Stimulated activated naive CD4-positive, alpha-beta T cell treated with Interleukin-2 at 50 U/mL for 16 hours (primary cell): ENCODE measurements at places on chromosomes 2 and 18.

GRCh38 chr2:196939371-196939770 lies 12.9 kb upstream of the PGAP1 start:
- no peak for DNase-seq

DNA sequence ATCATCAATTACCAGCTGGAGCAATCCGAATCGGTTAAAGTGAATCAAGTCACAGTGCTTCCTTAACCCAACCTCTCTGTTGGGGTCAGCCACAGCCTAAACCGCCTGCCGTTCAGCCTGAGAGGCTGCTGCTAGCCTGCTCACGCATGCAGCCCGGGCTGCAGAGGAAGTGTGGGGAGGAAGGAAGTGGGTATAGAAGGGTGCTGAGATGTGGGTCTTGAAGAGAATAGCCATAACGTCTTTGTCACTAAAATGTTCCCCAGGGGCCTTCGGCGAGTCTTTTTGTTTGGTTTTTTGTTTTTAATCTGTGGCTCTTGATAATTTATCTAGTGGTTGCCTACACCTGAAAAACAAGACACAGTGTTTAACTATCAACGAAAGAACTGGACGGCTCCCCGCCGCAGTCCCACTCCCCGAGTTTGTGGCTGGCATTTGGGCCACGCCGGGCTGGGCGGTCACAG lies 496 bp upstream of the ITGA4 start:
- DNase-seq = peak; percentile 50

- no peak for DNase-seq
These were observed 74.2 kb upstream of the SERTAD2 start for GRCh38 chr2:64727843-64728463.

- DNase-seq = no peak
These were observed 157.0 kb upstream of the RND3 start for GRCh38 chr2:150644298-150645067.

DNA sequence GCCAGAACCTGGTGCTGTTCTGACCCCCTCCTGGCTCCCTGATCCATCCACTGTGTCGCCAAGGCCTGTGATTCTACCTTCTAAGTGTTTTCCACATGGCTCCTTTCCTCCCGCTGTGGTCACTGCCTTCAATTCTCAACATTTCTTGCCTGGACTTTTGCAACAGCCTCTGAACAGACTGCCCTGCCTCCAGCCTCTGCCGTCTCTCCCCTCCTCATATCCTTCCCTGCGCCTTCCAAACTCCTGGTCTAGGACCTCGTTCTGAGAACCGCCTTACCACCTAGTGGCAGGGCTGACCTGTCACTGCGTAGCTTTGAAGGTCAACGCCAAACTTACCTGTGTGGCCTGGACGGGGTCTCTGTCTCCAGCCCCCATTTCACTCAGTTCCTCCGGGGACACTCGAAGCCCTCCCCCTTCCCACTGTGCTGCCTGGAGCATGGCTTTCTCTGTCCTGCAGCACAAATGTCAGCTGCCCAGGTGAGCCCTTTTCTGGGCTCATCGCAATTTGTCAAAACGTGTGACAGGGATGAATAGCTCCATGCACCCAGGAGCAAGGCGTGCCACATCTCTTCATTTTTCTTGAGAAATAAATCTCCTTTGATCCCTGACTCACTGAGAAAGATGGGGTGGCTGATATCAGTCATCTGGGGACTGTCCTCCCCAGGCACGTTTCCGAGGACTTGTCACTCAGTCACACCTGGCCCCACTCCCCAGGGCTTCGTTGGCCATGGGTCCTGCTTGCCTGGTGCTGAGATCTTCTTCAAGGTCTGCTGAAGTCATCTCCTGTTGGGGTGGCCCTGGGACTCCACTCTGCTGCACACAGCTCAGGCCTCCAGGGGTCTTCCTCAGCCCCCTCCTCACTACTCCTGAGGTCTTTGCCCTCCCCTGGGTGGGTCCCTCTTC lies 46.7 kb downstream of the LDLRAD4 start:
- peak; percentile 34 for DNase-seq
